G401 (cell line): ENCODE measurements at places on chromosomes 13 and 19.
A peak's percentile ranks its signal among the peaks of the same experiment; 100 is the strongest.

DNA sequence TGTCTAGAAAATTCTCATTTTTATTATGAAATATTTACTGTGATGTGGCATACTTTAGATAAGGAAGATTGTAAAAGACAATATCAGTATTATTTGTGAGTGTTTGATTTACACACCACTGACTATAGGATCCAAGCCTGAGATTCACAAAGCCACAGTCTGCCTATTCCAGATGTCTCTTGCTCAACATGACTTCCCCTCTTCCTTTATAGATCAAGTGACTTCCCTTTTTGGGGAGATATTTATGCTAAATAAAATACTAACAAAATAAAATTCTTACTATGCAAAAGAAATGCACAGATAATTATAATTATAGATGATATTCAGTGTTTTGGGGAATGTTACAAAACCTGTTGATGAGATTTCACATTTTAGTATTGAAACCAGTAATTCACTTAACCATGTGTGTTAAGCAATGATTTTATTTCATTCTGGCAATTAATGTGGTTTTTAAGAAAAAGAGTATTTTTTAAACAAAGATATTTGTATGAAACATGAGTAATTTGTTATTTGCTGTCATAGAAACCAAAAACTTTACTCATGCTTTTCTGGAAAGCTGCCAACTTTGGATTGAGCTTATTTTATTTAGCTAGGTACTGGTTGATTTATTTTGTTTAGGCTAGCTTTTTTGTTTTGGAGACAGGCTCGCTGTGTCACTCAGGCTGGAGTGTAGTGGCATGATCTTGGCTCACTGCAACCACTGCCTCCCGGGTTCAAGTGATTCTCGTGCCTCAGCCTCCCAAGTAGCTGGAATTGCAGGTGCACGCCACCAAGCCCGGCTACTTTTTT lies 13.7 kb upstream of the GPR183 start:
- DNase-seq = no peak

- DNase-seq = no peak
Measured at GRCh38 chr13:41590643-41591042, 133.3 kb downstream of the RGCC start.

DNA sequence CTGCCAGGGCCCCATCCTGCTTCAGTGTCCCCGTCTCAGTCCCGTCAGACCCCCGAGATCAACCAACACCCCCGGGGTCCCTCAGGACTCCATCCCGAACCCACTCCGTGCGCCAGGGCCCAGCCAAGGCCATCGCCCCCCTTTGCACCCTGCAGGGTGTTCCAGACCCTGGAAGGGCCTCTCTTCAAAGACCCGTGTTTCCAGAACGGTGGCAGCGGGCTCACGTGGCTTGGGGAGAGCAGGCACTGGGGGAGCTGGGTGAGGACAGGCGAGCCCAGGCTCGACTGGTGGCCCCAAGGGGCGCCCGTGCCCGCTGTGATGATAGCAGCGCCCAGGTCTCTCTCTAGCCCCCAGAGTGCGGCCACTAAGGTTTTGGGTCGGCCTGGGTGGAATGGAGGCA lies 1.4 kb downstream of the KASH5 start:
- DNase-seq = no peak

GRCh38 chr19:45177817-45178261 lies at the start of gene TRAPPC6A:
TSS of gene TRAPPC6A (minus strand) at chr19:45178237. CDS start at chr19:45178218, 19 bp downstream.
- DNase-seq = no peak

DNA sequence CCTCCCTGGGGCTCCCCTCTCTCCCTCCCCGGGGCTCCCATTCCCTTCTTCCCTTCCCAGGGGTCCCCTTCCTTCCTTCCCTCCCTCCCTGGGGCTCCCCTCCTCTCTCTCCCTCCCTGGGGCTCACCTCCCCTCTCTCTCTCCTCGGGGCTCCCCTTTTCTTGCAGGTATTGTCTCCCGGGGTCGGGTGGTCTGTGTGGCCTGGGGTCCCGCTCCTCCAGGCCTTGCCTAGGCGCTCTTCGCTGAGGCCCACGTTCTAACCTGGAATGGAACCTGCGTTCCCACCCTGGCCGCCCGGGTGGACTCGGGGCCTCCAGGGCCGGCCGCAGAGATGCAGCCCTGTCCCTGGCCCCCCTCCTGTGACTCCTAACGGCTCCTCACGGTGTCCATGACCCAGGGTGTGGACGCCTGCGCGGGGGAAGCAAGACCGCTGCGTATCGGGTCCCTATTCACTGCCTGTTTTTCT lies 940 bp upstream of the DCUN1D2 start:
- no peak for DNase-seq

DNA sequence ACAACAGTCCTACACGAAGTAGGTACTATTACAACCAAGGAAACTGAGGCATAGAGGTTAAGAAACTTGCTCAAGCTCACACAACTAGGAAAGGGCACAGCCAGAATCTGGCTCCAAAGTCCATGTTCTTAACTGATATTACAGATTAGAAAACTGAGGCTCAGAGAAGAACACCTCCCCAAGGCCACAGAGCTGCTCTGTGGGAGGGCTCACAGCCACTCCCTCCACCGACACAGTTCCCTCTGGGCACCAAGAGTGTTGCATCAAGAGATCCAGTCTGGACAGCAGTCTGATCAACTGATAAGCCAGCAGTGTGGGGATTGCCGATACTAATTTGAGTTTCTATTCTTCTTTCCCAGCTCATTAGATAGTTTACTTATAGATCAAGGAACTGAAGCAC lies 29.5 kb downstream of the SLC15A1 start:
- no peak for DNase-seq

DNA sequence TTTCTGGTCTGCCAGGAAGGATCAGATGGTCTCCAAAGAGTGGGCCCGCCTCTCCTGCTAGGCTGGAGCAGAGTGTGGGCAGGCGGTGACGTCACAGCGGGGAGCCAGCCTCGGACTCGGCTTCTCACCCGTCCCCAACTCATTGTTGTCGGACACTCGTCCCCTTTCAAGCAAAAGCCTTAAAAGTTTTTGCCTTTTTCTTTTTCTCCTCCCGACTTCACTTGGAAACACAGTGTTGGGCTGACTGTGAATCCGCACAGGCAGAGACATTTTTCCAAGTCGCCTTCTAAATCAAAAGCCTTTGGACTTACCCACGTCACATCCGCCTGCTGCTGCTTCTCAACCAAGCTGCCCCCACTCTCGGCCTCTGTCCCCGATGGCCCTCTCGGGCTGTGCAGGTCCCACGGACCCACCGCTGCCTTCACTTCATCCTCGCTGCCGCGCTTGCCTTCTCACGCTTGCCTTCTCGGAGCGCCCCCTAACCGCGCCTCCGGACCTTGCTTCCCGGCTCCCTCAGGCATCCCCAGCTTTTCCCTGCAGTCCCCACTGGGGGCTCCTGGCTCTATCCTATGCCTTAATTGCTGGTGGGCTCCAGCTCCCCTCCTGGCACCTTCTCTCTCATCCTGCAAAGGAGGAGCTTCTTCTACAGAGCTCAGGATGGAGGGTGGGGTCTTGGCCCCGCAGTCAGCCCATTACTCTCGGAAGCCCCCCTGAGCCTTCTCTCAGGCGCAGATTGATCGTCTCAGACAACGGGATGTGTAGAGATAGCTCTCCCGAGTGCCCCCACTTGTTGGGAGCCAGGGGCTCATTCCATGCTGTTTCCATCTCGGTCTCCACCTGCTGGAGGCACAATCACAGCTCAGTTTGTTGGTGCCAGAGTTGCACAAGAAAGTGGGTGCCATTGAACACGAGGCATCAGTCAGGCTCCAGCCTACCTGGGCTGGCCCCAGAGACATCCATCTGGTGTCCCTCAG lies 3.9 kb upstream of the ZNF135 start:
- DNase-seq = peak; percentile 85
